ENCODE measurements at places on chromosomes 7 and 10.

GRCh38 chr7:27165089-27165995 is at the start of gene HOXA9:
TSS of gene HOXA9 (minus strand) at chr7:27165537. CDS start at chr7:27165457, 80 bp downstream.
- no peak for DNase-seq

- DNase-seq = no peak
Observed at GRCh38 chr7:153065051-153065450, 305.5 kb downstream of the ACTR3B start.

DNA sequence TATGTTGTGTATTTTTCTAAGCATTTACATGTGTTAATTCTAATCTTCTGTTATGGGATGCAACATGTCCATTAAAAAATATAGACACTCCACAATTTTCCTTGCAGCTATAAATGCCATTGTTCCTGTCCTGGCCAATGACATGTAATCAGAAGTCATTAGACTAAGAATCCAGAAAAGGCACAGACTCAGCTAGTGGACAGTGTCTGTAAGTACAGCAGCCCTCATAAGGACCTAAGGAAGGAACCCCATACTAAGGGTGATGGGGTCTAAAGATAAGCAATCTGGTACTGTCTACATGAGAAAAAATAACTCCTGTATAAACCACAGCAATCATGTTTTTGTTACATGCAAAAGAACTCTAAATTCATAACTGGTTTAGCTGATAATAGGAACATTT is 115.9 kb downstream of the GPR85 start:
- no peak for DNase-seq

DNA sequence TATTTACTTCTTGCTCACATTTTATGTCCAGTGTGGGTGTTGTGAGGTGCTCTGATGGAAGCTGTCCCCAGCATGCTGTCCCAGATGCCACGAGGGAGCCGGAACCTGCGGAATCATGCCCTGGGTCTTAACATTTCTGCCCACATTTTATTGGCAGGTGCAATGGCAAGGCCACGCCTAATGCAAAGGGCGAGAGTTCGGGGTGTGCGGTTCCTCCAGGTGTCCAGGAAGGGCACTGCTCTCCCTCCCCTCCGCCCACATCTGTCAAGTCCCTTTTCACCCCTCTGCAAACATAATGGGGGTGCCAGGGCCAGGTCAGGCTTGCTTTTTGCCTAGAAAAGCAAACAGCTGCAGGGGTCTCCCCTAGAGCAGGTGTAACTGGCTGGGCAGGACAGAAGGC is 16.4 kb downstream of the PDAP1 start:
- no peak for DNase-seq

DNA sequence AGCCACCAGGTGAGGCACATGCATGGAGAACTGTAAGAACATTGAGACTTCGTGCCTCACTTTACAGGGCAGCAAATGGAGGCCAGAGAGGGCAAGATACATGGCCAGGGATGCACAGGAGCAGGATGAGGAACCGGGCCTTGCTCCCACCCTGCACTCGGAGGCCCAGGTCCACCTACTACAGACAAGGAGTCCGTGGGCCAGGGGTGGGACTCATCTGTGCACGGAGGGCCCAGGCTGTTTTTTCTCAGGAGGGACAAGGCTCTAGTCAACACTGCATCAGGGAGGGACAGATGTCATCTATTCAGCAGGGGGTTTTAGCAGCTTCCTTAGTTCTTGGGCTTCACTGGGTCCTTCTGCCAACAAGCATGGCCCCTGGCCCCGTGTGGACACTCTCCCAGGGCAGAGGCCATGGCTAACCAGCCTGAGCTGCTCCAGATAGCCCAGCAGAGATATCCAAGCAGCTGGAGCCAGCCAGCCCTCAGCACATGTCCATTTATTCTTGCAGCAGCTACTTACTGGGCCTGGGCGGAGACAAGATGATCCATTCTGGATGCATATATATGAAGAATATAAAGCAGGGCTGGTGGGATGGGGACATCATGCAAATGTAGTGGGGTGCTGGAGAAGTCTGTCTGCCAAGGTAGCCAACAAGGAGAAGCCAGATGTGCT is 134.5 kb upstream of the RET start:
- no peak for DNase-seq

Data from CD4-positive, alpha-beta memory T cell (primary cell).